ENCODE measurements at places on chromosomes 2 and 18.

GRCh38 chr2:124774781-124775180 lies 749.7 kb downstream of the CNTNAP5 start:
- no peak for DNase-seq

DNA sequence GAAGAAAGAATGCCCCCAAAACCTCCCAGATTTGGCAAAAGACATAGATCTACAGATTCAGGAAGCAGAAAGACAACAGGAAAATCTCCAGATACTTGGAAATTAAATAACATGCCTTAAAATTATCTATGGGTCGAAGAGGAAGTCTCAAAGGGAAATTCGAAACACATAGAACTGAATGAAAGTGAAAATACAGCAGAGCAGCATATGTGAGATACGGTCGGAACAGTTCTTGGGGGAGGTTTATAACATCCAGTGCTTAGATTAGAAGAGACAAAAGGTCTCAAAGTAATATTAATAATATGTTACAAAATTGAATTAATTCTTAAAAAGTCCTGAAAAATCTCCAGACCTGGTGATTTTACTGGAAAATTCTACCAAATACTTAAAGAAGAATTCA lies 14.3 kb downstream of the KCNG2 start:
- DNase-seq, result no peak

GRCh38 chr2:79124907-79125720 lies 4.8 kb downstream of the REG1A start:
- DNase-seq, result no peak

GRCh38 chr18:46035696-46036680 lies 36.1 kb downstream of the PSTPIP2 start:
- no peak for DNase-seq

All from NCI-H1694 (cell line).